ENCODE measurements at places on chromosomes 1 and 21.

DNA sequence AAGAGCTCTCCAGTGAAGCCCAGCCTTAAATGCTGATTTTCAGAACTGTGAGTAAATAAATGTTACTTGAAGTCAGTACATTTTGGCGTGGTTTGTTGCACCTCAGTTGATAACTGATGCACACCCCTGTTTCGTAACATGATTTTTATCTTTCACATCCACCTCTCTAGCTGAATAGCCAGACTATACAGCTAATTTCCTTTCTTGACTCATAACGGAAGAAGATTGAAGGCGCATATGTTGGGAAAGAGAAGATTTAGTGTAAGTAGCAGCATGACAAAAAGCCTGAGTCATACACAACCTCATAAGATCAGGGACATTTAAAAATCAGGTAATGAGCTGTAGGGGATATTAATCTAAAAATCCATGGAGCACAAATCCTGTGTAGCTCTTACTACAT, 716.2 kb upstream of the ZP4 start:
- DNase-seq = no peak

- DNase-seq = no peak
Measured at GRCh38 chr1:172719066-172719627, 60.2 kb downstream of the FASLG start.

GRCh38 chr1:38381256-38381655, 334.7 kb upstream of the POU3F1 start:
- no peak for DNase-seq

GRCh38 chr21:45542667-45543370, 579 bp upstream of the SLC19A1 start:
- DNase-seq = no peak

All from C1 segment of cervical spinal cord (tissue), 14 donors.